ENCODE measurements at places on chromosomes 4 and X.
A peak's percentile ranks its signal among the peaks of the same experiment; 100 is the strongest.

- no peak for DNase-seq
Observed at GRCh38 chrX:111411983-111412382, at the start of gene DCX. DCX (minus strand) TSS chrX:111412192; CDS start chrX:111410398, 1,794 bp downstream.

- peak; percentile 98 for DNase-seq
Observed at GRCh38 chr4:139988863-139989765, 164.9 kb downstream of the MAML3 start.

DNA sequence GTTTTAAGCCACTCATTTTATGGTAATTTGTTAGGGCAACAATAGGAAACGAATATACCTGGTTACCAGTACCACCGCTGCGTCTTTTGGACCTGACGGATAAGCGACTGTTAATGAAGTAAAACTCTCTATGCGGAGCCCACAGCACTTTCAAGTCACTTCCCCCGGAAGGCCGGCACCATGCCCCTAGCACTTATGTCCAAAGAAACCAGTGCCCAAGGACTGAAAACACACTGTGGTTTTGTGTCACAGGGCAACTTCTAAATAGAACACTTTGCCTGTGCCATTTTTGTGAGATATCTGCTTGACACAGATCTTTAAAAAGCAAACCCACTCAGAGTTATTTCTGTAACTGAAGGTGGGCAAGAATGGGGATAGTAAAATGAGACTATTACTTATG lies 22.7 kb downstream of the SH3KBP1 start:
- no peak for DNase-seq

GRCh38 chrX:1536712-1537030 lies 314 bp downstream of the P2RY8 start:
- no peak for DNase-seq

GRCh38 chr4:77044461-77045150 lies 31.2 kb downstream of the CCNI start:
- peak; percentile 27 for DNase-seq

GRCh38 chr4:27463816-27464215 lies 603.2 kb downstream of the STIM2 start:
- DNase-seq, result no peak

GRCh38 chr4:52914051-52914605 lies 52.0 kb downstream of the RASL11B start:
- no peak for DNase-seq

- DNase-seq, result no peak
Observed at GRCh38 chr4:152896811-152897210, 39.3 kb upstream of the FHDC1 start.

GRCh38 chr4:109302361-109303139 lies at the start of gene COL25A1:
COL25A1 (minus strand) TSS chr4:109302658.
- DNase-seq, result peak; percentile 58

- DNase-seq, result no peak
Observed at GRCh38 chrX:40933132-40933705, 152.0 kb upstream of the USP9X start.

GRCh38 chr4:99950913-99951254 lies 809 bp upstream of the H2AZ1 start:
- DNase-seq, result no peak

GRCh38 chr4:121822796-121823504 lies 733 bp downstream of the CCNA2 start:
- DNase-seq, result no peak

DNA sequence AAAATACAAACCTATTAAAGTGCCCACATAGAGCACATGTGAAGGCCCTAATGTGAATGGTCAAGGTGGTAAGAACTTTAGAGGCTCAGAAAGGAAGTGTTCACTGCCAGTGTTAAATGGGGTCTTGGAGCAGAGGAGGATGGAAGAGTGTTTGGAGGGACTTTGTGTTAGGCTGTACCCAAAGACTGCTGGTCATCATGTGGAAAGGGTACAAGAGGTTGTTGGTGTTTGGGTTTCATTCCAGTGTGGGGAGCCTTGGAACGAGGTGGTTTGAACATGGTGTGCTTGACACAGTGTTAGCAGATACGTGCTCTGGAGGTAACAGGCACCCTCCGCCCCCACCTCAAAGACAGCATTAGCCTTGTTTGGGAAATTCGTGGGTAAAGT lies 73.1 kb downstream of the RAPGEF2 start:
- DNase-seq, result no peak

DNA sequence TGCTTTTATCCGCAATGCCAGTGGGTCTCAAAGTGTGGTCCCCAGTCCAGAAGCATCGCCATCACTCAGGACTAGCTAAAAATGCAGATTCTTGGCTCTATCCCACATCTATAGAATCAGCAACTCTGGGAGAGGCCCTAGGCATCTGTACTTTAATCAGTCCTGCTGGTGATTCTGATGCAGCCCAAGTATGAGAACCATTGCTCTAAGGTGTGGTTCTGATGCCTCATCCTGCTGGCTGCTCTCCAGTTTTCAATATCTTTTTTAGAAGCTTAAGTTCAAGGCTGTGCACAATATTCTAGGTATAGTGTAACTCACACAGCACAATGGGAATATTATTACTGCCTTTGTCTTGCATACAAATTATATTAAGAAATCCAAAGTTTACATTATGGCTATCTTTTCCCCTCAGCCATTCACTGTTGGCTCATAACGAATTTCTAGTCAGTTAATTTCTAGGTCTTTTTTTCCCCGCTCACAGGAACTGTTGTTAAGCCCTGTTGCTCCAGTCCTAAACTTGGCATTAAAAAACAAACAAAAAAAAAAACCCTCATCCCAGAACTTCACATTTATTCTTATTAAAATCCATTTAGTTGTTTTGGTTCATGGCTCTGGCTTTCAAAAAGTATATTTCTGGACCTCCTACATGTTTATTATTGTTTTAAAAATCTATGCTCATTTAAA lies 109.1 kb downstream of the PHEX start:
- DNase-seq, result no peak

DNA sequence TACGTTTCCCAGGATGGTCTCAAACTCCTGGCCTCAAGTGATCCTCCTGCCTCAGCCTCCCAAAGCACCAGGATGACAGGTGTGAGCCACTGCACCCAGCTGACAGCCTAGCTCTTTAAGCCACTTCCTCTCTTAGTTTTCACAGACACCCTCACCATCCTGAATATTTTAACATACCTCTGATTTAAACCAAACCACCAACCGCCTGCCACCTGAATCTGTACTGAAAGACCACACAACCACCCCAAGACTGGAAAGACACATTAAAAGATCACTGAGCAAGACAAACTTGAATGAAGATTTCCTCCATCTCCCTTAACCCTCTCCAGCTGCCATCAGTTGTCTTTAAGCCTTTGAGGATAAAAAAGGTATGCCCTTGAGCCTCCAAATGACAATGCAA lies 110.6 kb downstream of the SH3KBP1 start:
- DNase-seq, result no peak

DNA sequence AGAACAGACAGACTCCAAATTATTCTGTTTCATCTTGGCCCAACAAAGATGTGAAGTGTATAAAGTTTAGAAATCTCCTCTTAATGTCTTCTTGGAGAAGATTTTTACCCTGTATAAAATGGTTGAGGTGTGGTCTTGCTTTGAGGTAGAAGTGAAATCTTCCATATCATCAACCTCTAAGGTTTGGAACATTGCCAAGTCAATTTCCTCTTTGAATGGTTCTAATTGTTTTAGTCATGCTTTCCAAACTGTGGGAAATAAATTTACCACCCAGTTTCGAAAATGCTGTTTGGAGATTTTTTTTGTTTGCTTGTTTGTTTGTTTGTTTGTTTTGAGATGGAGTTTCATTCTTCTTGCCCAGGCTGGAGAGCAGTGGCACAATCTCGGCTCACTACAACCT lies 174.1 kb upstream of the ADAMTS3 start:
- DNase-seq, result peak; percentile 21

DNA sequence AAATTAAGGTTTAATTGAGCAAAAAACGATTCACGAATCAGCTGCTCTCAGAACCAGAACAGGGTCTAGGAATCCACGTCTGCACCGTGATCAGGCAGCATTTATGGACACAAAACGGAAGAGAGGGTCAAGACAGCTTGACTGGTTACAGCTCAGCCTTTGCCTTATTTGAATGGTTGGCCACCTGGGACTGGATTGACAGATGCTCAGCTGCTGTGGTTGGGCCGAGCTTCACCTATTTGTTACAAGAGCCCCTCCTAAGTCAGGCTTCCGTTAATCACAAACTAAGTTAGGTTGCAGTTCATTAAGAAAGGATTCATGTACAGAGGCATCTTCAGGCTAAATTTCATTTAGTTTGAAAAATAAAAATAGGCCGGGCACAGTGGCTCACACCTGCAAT lies 50.6 kb upstream of the MAN2B2 start:
- no peak for DNase-seq

GRCh38 chr4:10093801-10094552 lies 22.6 kb downstream of the WDR1 start:
- DNase-seq, result no peak

GRCh38 chr4:82833696-82834313 lies 35.2 kb upstream of the SCD5 start:
- no peak for DNase-seq

Measured in COLO829 (cell line).